ENCODE measurements at places on chromosomes 11 and 22.

DNA sequence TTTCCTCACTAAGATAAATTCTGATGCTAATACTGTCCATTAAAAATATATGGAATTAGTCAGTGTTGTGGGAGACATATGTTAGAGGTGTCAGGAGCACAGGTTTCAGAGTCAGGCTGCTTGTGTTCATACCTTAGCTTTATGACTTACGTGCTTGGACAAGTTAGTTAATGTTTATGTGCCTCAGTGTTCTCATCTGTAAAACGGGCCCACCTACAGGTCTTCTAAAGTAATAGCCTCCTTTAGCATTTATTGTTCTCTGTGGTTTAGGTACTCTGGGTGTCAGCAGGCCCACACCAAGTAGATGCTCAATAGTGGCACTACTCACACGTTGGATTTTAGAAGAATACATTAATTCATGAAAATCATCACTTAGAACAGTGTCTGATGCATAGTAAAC lies 308.7 kb upstream of the ZC3H12C start:
- H3K27me3 ChIP-seq: no peaks in the 10 kb centered on the region
- H3K4me3 ChIP-seq: no peak overlapping the region
- no peak for DNase-seq

DNA sequence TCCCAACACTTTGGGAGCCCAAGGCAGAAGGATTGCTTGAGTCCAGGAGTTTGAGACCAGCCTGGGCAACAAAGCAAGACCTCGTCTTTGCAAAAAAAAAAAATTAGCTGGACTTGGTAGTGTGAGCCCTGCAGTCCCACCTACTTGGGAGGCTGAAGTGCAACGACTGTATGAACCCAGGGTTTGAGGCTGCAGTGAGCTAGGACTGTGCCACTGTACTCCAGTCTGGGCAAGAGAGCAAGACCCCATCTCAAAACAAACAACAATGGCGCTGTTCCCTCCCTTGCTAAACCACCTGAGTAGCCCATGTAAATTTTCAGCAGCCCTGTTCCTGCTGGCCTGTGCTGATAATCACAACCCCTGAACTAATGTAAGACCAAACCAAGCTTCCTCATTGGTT lies 3.1 kb downstream of the LAMTOR1 start:
- peaks cover 53% of the 10 kb centered on the region for H3K36me3 ChIP-seq
- no peaks in the 10 kb centered on the region for H3K27me3 ChIP-seq
- DNase-seq: no peak

GRCh38 chr22:29476116-29476515 lies 3.9 kb upstream of the NEFH start:
- H3K36me3 ChIP-seq: no peaks in the 10 kb centered on the region
- no peak overlapping the region for H3K27ac ChIP-seq
- H3K4me1 ChIP-seq: peaks cover 7% of the 10 kb centered on the region

- H3K36me3 ChIP-seq: no peaks in the 10 kb centered on the region
- no peaks in the 10 kb centered on the region for H3K4me1 ChIP-seq
- no peaks in the 10 kb centered on the region for H3K27me3 ChIP-seq
- no peak overlapping the region for H3K4me3 ChIP-seq
These were observed 201.5 kb upstream of the LUZP2 start for GRCh38 chr11:24295360-24295759.

DNA sequence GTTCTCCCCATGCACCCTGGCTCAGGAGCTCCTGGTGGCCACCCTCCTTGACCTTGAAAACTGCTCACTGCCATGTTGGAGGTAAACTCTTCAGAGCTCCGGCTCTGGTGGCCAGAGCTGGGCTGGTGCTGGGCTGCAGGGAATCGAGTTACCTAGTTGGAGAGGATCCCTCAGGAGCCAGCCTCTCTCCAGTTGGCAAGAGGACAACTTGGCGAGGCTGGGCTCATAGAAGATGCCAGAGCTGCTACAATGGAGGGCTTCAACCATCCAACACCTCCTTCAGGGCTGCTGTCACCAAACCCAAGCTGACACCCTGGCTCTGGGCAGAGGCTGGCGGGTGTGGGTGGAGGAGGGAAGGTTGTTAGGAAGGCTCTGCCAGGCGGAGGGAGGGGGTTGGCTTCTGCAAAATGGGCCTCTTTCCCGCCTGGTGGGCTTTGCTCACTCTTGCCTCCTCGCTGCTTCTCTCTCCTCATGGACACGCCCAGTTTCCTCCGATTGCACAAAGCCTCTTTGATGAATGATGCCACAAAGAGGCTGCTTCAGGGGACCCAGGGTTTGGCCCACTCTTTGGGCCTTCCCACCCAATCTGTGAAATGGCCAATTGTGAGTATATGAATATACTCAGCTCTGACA lies 53.1 kb downstream of the THAP12 start:
- peaks cover 7% of the 10 kb centered on the region for H3K27me3 ChIP-seq
- no peak overlapping the region for H3K27ac ChIP-seq
- H3K4me3 ChIP-seq: no peak overlapping the region
- DNase-seq: no peak

GRCh38 chr11:115716080-115716479 lies 211.9 kb upstream of the CADM1 start:
- no peak overlapping the region for H3K4me3 ChIP-seq
- no peak overlapping the region for H3K27ac ChIP-seq
- H3K36me3 ChIP-seq: no peaks in the 10 kb centered on the region
- DNase-seq: no peak
- H3K4me1 ChIP-seq: no peaks in the 10 kb centered on the region

GRCh38 chr11:45107029-45107428 lies 39.4 kb upstream of the PRDM11 start:
- peaks cover 9% of the 10 kb centered on the region for H3K4me1 ChIP-seq
- H3K4me3 ChIP-seq: no peak overlapping the region
- H3K27ac ChIP-seq: no peak overlapping the region
- peaks cover under 1% of the 10 kb centered on the region for H3K27me3 ChIP-seq
- DNase-seq: no peak
- no peaks in the 10 kb centered on the region for H3K36me3 ChIP-seq

- no peaks in the 10 kb centered on the region for H3K4me1 ChIP-seq
- no peaks in the 10 kb centered on the region for H3K27me3 ChIP-seq
- H3K27ac ChIP-seq: no peak overlapping the region
- no peak overlapping the region for H3K4me3 ChIP-seq
- DNase-seq: no peak
These were observed 310.0 kb downstream of the DCDC1 start for GRCh38 chr11:31059529-31059928.

- no peak for DNase-seq
These were observed 32.3 kb downstream of the ARHGAP42 start for GRCh38 chr11:100719362-100719761.

GRCh38 chr11:12483604-12484003 lies 106.2 kb downstream of the PARVA start:
- no peaks in the 10 kb centered on the region for H3K27me3 ChIP-seq
- no peaks in the 10 kb centered on the region for H3K36me3 ChIP-seq
- H3K4me3 ChIP-seq: no peak overlapping the region
- no peak overlapping the region for H3K27ac ChIP-seq
- H3K4me1 ChIP-seq: no peaks in the 10 kb centered on the region
- DNase-seq: no peak

- no peak overlapping the region for H3K4me3 ChIP-seq
- no peaks in the 10 kb centered on the region for H3K36me3 ChIP-seq
- H3K27me3 ChIP-seq: no peaks in the 10 kb centered on the region
- no peaks in the 10 kb centered on the region for H3K4me1 ChIP-seq
- no peak for DNase-seq
- H3K27ac ChIP-seq: no peak overlapping the region
These were observed 363.1 kb downstream of the MN1 start for GRCh38 chr22:27438271-27438980.

DNA sequence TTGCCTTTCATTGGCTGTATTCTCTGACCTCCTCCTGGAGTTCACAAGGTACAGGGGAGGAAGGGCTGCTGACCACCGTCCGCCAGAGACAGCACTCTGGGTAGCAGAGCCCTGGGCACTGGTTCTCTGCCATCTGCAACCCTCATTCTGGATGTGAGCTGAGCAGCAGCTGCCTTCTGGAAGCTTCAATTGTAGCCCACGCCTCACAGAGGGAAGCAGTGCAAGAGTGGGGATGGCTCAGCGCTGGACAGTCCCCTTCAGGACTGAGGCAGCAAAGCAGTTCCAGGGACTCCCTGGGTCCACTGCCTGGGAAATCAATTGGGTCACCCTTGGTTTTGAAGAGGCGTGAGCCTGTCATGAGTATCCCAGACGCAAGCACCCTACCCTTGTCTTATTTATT lies 346.2 kb downstream of the CADM1 start:
- DNase-seq: no peak
- H3K36me3 ChIP-seq: no peaks in the 10 kb centered on the region
- H3K27me3 ChIP-seq: no peaks in the 10 kb centered on the region
- no peak overlapping the region for H3K4me3 ChIP-seq
- H3K4me1 ChIP-seq: peaks cover 3% of the 10 kb centered on the region

Data from activated T-helper 2 cell treated with anti-CD3 and anti-CD28 coated beads, Interferon-gamma antibody, Interleukin-2, Interleukin-4, amounts not matched to agents 10 μg/mL and 5 μg/mL and 100 μg/mL, durations not matched to agents 14 hours and 24 hours and 36 hours (primary cell).